ENCODE measurements at places on chromosomes 12 and 14.

GRCh38 chr12:124321556-124322270 is 26.8 kb downstream of the RFLNA start:
- no peak for DNase-seq

- no peak for DNase-seq
Observed at GRCh38 chr12:52531566-52532300, 11.5 kb upstream of the KRT5 start.

- DNase-seq: no peak
Observed at GRCh38 chr14:79278286-79278797, 933.0 kb downstream of the DIO2 start.

- no peak for DNase-seq
Observed at GRCh38 chr14:34252227-34252626, 209.8 kb downstream of the SPTSSA start.

DNA sequence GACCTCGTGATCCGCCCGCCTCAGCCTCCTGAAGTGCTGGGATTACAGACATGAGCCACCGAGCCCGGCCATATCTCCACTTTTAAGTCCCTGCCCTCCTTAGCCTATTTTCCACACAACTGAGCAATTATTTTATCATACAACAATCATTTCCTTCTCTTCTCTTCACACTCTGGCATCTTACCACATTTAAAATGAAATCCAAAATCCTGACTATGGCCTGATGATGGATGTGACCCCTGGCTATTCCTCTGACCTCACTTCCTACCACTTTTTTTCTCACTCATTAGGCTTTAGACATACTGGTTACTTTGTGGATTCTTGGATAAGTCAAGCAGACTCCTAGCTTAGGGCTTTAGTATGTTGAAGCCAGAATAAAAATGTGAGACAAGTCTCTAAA is 21.9 kb upstream of the EID3 start:
- no peak for DNase-seq

GRCh38 chr12:79877246-79877645 is 57.7 kb downstream of the PPP1R12A start:
- no peak for DNase-seq

GRCh38 chr12:131883521-131883900 is 10.9 kb upstream of the ULK1 start:
- no peak for DNase-seq

DNA sequence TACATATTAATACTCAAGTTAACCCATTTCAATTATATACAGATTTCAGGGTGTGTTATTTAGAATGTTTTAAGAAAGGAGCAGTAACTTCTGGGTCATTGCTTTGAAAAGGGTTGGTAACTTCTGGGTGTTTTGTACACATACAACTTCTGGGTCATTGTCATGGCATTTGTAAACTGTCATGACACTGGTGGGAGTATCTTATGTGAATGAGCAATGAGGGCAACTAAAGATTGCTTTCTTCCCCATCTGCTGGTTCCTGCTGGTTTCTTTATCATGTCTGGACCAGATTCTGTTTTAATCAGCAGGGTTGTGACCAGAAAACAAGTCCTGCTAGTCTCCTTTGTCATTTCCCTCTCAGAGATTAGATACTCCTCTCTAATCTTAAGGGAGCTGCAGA is 713.3 kb downstream of the LRFN5 start:
- DNase-seq: no peak

DNA sequence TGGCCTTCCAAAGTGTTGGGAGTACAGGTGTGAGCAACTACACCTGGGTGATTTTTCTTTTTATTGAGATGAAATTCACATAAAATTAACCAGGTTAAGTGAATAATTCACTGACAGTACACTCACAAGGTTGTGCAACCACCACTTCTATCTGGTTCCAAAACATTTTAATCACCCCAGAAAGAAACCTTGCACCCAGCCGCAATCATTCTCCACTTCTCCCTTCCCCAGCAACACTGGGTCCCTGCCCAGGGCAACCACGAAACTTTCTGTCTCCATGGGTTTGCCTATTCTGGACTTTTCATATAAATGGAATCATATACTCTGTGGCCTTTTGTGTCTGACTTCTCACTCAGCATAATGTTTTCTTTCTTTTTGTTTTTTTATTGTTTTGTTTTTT is 26.3 kb upstream of the MLXIP start:
- no peak for DNase-seq

DNA sequence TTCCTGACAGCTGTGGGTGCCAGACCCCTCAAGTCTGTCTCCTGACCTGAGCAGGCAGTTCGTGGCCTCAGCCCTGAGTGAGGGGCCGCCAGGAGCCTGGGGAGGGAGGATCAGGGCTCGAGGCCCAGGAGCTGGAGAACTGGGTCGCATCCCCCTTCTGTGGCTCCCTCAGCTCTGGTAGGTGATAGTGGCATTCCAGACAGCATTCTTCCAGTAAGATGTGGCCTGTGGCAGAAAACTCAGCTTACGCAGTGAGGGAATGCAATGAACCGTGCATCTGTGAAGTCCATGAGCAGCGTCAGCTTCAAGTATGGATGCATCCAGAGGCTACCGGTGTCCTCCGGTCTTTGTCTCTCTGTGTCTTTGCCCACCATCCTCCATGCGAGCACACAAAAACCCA is 28.4 kb upstream of the FBRSL1 start:
- no peak for DNase-seq

DNA sequence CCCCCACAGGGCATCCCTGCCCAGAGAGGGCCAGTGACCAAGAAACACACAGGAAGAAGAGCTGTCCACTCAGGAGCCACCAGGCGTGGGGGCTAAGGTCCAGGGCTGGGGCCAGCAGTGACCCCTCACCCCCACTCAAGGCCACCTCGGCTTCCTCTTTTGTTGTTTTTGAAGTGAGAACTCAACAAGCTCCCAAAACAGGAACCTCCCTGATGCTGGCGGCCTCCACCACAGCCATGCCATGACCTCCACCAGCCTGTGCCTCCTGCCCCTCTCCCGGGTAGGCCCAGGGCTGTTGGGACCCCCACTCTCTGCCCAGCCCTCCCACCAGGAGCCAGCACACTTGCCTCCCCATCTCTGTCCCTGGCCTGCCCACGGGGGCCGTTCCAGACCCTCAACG is 7.8 kb downstream of the AKT1 start:
- DNase-seq: no peak

- DNase-seq: no peak
Observed at GRCh38 chr14:40679256-40679655, 927.4 kb upstream of the LRFN5 start.

- DNase-seq: no peak
Observed at GRCh38 chr14:32846821-32847365, 91.8 kb upstream of the NPAS3 start.

DNA sequence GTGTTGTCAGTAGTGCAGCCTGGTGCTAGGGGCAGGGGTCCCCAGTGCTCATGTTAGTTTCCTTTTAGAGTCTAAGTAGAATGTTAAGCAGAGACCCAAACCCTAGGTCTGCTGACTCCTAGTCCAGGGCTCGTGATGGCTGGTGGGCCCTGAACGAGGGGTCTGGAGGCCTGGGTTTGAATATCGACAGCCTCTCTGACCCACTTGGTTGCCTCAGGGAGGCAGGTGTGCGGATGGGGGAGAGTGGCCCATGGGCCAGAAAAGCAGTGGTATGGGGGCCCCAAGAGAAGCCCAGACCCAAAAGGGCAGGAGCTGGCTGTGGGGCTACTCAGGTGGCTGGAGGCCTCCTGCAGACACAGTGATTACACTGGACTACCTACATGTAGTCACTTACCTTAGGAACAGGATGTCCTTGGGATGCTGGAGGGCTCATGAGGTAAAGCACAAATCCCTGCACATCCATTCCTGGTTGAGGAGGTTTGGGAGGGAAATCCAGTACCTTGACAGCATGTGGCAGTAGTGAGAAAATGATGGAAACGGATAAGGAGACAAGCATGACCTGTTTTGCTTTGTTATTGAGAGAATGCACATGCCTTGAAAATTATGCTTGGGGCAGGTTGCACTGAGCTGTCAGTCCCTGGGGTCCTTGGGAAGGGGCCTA is 1.7 kb upstream of the SLC25A29 start:
- DNase-seq: no peak

DNA sequence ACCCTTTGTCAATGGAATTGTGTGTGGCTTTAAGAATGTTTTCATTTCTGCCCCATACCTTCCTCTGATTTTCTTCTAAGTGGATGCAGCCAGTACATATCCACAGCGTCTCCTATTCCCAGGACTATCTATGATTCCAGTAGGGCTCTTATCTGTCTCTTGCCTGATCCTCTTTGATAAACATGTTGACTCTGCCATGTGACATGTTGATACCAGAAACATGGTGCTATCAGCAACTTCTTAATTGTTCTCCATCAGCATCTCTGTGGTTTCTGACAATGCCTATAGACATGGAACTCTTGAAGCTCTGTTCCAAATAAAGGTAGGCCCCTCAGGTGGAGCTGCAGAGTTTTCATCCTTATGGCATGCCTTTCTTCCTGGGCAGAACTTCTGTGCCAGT is 11.6 kb upstream of the OR4L1 start:
- no peak for DNase-seq

GRCh38 chr14:65803885-65804284 is 391.4 kb downstream of the FUT8 start:
- no peak for DNase-seq
